ENCODE measurements at places on chromosomes 6 and 20. TPM values are rescaled to one million over a fixed set of nuclear protein-coding genes. Genes with fewer than 3 reads are reported as not detected.

DNA sequence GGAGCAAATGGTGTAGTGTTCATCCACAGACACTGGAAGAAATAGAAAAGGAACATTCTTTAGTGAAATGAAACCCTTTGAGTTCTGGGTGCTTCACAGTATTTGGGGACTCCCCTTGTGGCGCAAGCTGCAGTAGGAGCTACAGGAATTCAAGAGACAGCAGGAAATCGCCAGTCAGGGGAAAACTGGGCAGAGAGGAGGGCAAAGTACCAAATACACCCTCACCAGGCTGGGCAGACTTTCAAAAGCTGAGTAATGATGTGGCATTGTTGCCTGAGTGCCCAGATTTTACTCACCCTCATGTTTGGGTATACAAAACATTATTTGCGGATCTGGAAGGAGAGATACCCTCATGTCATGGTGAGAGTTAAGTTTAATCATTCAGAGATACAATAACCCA is 97.9 kb downstream of the SOD2 start:
- peak; percentile 75 for DNase-seq

GRCh38 chr6:2502096-2502997 is 248.4 kb downstream of the MYLK4 start:
- DNase-seq: no peak

DNA sequence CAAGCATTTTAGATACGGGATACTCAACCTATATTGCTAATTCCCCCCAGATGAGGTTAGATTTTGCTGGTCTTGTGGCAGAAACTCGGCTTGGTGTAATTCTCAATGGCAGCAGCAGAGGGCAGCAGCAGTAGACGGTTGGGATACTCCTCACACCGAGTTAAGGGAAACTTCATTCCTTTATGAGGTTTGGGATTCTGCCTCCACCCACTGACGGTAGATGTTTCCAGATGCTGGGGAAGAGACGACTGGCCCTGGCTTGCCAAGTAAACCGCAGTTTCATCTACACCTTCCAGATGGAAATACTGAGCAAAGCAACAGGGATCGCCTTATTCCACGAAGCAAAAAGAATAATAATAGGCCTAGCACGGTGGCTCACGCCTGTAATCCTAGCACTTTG is 8.2 kb upstream of the TBC1D7 start:
- peak; percentile 80 for DNase-seq

- DNase-seq: no peak
Measured at GRCh38 chr6:105646391-105646867, 243.5 kb upstream of the PREP start.

SLC22A16 gene
- not detected for total RNA-seq

KCNQ5 gene
- total RNA-seq: not detected

BMP2 gene
- total RNA-seq: 2.1 TPM
